ENCODE measurements at places on chromosomes 1 and 21.
A peak's percentile ranks its signal among the peaks of the same experiment; 100 is the strongest.

- no peak for DNase-seq
These were observed 96.0 kb upstream of the DUSP10 start for GRCh38 chr1:221837896-221838295.

DNA sequence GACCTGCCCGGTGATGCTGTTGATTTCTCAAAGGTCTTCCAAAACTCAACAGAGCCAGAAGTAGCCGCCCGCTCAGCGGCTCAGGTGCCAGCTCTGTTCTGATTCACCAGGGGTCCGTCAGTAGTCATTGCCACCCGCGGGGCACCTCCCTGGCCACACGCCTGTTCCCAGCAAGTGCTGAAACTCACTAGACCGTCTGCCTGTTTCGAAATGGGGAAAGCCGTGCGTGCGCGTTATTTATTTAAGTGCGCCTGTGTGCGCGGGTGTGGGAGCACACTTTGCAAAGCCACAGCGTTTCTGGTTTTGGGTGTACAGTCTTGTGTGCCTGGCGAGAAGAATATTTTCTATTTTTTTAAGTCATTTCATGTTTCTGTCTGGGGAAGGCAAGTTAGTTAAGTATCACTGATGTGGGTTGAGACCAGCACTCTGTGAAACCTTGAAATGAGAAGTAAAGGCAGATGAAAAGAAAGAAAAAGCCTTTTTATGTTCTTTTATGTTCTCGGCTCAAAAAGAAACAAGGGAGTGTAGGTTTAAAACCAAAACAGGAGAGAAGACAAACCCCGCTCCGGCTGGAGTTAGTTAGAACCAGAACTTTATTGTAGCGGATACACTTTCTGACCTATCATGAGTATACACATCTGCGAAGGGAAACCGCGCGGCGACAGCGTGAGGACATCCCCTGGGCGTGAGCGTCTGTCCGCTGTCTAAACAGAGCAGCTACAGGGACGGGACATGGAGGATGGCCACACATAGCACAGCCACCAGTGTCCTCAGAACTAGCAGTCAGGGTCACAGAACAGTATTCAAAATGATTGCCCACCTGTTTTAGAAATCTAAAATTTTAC is 77.1 kb downstream of the PIK3CD start:
- DNase-seq = no peak

DNA sequence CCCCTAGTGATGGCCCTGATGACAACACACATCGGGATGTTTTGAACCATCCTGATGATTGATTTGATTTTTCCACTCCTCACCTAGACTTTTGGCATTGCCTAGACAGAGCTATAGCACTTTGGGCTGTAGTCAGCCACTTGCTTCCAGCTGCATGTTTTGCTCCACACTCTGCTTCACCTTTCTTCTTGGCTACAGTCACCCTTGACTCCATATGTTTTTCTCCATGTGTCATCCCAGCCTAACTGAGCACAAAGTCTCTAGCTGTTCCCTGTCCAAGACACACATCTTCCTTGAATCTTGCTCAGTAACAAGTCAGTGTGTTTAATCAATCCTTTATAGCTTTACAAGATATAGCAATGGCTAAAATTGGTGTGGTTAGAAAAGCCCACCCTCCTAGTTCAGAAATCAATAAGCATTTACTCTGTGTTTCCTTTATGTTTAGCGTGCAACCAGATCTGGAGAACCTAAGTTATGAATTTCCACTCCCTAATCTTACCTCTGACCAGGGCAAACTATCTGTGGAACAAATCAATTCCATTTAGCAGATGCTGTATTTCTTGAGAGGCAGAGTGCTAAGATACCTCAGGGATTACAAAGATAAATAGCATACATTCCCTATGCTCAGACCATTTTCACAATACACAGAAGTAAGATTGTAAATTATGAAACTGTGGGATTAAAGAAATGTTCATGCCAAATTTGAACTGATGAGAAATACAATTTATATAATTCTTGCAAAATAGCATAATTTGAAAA is 98.4 kb upstream of the LYPLAL1 start:
- DNase-seq = peak; percentile 28

- DNase-seq = peak; percentile 39
These were observed 103.0 kb upstream of the TSPAN2 start for GRCh38 chr1:115192200-115192767.

DNA sequence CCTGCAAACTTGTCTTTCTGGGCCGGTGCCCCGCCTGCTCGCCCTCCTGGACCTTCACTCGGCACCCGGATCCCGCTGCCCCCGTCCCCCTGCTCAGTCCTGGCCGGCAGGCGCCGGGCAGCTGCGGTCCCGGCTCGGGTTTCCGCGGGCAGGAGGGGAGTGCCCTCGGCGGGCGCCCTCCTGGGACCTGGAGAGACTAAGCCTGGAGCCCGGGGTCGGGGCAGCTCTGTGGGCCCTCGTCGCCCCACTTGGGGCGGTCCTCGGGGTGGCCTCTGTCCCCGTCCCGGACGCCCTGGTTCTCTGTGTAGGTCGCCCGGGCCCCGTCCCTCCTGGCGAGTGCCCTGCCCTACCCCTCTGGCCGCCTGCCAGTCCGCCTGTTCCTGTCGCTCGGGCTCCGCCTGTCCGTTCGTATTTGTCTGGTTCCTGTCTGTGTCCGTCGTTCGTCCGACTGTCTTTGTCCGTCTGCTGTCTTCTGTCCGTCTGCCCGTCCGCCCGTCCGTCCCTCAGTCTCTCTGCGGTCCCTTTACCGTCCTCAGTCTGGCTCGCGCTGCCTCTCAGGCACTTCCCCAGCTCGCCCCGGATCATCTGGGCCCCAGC is 490 bp downstream of the SERINC2 start:
- peak; percentile 47 for DNase-seq

- DNase-seq = no peak
These were observed 120.1 kb downstream of the SEC16B start for GRCh38 chr1:177849579-177850290.

GRCh38 chr1:202189001-202189790 is 4.4 kb upstream of the LGR6 start:
- peak; percentile 52 for DNase-seq

- DNase-seq = no peak
These were observed 18.1 kb downstream of the PLOD1 start for GRCh38 chr1:11952455-11953109.

DNA sequence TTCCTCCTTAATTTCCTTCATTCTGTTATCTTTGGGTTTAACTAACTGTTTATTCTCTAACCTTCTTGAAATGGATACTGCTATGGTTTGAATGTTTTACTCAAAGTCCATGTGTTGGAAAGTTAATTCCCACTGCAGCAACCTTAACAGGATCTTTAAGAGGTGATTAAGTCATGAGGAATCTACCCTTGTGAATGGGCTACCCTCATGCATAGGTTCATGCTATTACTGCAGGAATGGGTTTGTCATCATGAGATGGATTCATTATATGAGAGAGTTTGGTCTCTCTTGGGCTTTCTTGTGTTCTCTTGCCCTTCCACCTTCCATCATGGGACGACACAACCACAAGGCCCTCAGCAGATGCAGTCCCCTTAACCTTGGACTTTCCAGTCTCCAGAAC is 516.9 kb downstream of the ADGRL2 start:
- DNase-seq = peak; percentile 31

GRCh38 chr21:35423709-35424108 is 374.6 kb upstream of the RUNX1 start:
- DNase-seq = peak; percentile 90

GRCh38 chr21:29789393-29789792 is 150.4 kb downstream of the GRIK1 start:
- DNase-seq = no peak

- DNase-seq = peak; percentile 28
These were observed 90.4 kb downstream of the KCNK1 start for GRCh38 chr1:233704170-233704897.

- DNase-seq = no peak
These were observed 50.2 kb downstream of the LAMC2 start for GRCh38 chr1:183236158-183236725.

DNA sequence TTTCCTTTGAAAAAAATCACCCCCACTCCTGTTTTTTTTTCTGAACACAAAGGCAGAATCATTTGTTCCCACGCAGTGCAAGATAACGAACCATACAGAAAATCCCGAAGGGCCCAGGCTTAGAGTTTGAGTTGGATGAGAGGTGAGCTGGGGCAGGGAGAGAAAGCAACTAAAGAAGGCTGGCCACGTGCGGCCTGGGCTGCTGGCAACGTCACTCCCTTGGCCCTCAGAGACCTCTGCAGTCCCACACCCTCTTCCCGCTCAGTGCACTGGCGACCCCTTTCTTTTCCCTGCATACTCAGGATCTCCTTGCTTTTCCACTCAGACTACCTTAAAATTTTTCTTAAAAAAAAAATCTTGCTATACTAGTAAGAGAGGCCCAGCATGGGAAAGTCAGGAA is 28.2 kb upstream of the CRNN start:
- no peak for DNase-seq

DNA sequence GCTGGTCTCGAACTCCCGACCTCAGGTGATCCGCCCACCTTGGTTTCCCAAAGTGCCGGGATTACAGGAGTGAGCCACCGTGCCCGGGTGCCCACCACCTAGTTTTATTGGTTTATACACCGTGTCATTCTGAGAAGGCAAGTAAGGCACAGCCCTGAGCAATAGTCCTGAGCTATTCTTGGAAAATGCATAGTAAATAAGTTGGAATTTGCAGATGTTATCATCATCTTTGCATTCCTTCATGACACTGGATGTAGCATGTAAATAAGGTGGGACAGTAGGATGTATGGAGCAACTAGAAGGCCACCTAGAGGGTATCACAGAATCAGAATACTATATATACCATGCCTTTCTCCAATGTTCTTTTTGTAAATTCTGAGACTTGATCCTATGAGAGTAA is 11.0 kb downstream of the TOR1AIP2 start:
- DNase-seq = no peak

DNA sequence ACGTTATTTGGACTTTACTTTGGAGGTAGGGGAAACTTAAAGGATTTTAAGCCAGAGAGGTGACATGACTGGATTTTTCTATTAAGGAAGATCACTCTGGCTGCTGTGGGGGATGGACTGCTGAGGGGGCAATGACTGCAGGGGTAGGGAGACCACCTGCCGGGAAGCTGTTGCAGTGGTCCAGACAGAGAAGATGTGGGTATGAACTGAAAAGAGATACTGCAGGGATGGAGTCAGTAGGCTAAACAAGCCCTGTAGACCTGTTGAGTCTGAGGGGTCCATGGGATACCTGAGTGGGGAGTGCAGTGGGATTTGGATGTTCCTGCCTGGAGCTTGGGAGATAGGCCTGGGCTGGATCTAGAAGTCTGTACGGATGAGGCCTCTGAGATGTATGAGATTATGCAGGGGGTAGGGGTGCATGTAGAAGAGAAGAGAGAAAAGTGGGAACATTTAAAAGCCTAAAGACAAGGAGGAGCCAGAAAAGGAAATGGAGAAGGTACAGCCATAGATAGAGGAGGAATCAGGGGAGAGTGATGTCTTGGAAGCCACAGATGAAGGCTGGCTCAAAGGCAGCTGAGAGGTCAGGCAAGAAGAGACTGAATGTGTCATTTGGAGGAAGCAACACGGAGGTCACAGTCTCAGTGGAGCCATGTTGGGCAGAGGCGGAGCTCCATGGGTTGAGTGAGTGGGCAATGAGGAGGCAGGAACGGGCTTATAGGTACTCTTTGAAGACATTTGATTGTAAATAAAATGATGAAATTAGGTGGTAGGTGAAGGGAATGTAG is 25.9 kb upstream of the KCNA2 start:
- DNase-seq = no peak

DNA sequence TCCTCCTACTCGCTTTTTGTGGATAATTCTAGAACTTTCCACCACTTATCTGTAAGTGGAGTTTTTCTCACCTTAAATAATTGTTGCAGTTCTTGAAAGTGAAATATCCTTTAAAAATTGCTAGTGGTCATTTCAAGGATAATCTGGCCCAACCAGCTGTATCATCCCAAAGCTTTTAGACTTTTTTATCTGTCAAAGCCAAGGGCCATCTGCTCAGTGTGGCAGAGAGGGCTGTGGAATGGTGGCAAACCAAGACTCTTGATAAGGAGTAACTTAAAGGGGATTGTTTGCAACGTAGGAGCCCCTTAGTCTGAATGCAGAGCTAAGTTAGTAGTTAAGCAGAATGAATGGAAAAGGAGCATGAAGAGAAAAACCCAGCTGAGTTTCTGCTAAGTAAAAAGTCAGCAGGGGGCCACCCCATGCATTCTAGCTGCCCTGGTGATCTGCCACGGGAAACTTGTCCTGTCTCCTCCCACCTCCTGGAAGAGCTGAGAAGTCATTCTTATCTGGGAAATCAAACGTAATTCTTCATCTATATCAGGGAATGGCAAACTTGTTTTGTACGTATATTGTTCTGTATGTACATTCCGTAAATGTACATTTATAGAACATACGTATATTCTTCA is 169.3 kb downstream of the PRDM2 start:
- DNase-seq = no peak

DNA sequence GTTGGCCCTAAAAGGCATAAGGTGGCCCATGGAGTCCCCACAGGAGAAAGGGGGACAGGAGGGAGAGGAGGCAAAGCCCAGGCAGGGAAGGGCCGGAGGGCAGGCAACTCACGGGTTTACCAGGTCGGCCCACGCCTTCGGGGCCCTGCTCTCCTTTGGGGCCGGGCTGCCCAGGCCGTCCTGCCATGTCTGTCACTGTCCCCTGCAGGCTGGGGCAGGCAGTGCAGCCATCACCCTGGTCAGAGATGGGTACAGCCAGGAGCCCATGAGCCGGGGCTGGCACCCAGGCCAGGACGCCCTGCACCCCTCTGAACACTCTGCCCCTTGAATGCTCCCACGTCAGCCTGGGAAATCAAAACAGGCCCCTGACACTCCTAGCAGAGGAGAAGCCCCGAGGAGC is 19.8 kb downstream of the COL16A1 start:
- no peak for DNase-seq

DNA sequence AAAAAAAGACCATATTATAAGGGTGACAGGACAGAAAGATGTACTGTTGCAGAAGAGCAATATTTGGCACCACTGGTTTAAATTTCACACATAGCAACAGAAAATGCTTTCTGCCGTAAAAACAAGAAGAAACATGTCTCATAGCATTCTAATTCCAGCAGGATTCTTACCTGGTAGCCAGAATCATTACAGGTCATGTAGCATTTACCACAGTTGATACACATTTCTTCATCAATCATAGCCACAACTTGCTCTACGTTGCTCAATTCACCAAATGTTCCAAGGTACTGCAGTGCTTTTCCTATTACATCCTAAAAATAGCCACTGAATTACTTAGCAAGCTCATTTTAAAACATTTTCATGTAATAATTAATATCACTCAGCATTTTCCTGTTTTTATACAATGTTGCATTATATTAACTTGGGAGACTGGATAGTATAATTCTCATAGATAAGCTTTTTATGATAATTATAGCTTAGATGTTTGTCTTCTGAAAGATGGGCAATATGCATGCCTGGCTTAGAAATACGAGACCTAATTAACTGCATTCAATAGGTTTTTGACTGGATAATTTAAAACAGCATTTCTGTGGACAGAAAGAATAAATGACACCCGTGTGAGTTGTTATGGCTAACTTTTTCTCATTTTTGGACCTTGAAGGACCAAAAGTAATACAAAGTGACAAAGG is 360.7 kb downstream of the PTBP2 start:
- DNase-seq = no peak

GRCh38 chr1:170908942-170909341 is 26.4 kb upstream of the MROH9 start:
- no peak for DNase-seq
